Hematopoietic multipotent progenitor cell treated with erythropoietin and hydrocortisone succinate and interleukin-3 and kit ligand, for 4 days (in vitro differentiated cells): ENCODE measurements at places on chromosomes 7 and 10.

DNA sequence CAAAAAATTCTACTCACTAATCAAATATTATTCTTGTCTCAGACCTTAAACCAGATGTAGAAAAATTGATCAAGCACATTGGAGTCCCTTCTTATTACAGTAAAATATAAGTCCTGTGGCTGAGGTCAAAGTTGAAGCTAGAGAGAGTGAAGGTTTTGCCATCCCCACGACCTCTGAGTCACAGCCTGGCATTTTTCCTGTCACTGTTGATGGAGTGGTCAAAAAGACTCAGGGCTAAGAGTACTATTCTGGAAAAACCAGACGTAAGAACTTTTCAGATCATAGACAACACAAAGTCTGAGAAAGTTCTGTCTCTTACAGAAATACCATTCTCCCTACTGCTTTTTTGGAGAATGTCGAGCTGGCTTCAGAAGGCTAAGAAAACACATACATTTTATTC lies 323.7 kb upstream of the ANKRD30A start:
- no peak for DNase-seq

GRCh38 chr7:76512941-76513816 lies 2.8 kb downstream of the UPK3B start:
- DNase-seq, result peak; percentile 37

- no peak for DNase-seq
Measured at GRCh38 chr10:113292743-113293142, 260.1 kb upstream of the HABP2 start.

DNA sequence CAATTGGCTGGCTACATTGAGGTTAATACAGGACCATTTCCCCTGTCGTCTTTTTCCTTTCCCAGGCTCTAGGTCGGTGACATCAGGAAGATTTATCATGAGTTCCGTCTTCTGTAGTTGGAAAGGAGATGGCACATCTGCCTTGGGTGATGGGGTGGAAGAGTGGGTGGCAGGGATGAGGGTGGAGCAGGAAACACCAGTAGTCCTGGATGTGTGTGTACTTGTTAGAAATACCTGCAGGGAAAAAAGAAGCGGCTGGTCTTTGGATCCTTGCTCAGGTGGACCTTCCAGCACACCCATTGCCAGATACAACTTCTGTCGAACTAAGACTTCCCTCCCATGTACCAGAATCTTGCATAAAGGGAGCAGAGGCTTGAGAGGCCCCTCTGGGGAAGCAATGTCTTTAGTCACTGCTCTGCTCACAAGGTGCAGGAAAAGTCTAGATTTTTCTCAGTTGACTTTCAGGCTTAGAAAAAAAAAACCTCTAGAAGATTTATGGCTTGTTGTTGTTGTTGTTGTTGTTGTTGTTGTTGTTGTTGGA lies 516.8 kb upstream of the GALNT17 start:
- DNase-seq, result no peak

- DNase-seq, result no peak
Measured at GRCh38 chr7:30177965-30178364, 43.2 kb downstream of the MTURN start.

GRCh38 chr7:76206633-76207032 lies 4.9 kb downstream of the SRRM3 start:
- DNase-seq, result no peak

GRCh38 chr10:127069436-127069835 lies 127.0 kb downstream of the INSYN2A start:
- DNase-seq, result no peak

- DNase-seq, result no peak
Measured at GRCh38 chr7:89761173-89761572, 393.1 kb upstream of the STEAP1 start.

GRCh38 chr7:65827366-65827765 lies 45.5 kb upstream of the VKORC1L1 start:
- DNase-seq, result no peak

DNA sequence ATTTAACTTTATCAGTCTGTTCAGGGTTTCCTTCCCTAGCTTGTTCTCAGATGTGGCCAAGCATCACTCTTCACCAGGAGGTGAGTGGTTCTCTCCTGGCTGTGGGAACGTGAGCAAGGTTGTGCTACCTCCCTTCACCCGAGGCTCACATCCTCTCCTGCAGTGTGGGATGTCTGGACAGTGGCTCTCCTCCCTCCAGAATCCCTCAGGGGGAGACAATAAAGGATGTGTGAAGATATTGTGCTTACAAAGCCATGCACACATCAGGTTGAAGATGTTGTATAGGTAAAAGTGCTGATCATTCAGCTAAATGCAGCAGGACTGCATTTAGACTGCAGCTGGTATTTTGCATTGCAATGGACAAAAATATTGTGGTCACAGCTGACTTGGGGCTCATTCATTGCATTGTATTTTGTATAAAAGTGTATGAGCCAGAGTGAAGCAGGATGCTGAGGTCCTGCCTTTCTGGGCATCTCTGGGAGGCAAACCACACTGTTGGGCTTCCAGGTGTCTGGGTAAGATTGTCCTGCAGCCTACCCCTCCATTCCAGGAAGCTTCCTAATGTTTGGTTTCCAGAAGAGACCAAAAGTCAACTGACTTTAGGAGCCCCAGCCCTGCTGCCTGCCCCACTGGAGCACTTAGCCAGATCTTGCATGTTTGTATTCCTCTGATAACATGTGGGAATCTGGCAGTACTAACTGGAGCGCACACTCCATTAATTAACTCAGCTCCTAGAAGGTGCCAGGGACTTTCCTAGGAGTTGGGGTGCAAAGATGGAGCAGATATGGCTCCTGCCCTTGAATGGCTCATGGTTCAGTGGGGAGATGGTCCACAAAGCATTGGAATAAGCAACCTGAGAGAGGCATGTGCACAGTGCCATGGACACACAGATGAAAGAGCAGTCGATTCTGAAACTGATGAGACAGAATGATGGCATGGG lies 292.5 kb upstream of the ZNF32 start:
- DNase-seq, result no peak

GRCh38 chr7:104823177-104823576 lies 190.8 kb upstream of the KMT2E start:
- no peak for DNase-seq

DNA sequence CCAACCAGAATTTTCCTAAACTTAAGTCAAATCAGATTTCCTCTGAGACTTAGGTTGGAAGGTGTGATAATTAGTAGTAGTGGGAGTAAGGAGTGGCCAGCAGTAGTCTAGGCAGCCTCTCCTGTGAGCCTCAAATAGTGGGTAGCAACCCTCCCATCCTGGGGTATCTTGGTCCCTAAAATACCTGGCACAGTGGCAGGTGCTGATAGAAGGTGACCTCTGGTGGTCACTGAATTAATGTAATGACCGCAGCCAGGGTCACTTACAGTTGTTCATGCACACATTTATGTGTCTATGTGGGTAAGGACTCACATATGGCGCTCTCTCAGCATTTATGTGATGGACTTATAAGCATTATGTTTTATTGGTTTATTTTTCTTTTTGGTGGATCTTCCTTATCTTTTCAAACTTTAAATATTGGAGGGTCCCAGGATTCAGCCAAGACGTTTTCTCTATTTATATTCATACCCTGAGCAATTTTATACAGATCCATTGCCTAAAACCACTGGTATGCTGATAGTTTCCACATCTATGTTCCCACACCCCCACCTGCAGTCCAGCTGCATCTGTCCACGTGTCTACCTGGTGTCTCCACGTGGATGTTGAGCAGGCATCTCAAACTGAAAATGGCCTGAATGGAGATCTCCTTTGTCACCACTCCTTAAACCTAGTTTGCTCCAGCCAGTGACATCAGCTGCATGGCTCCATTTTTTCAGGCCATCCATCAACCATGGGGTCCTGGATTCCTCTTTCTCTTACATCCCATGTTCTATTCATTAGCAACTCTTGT lies 18.3 kb downstream of the BMPER start:
- DNase-seq, result no peak

DNA sequence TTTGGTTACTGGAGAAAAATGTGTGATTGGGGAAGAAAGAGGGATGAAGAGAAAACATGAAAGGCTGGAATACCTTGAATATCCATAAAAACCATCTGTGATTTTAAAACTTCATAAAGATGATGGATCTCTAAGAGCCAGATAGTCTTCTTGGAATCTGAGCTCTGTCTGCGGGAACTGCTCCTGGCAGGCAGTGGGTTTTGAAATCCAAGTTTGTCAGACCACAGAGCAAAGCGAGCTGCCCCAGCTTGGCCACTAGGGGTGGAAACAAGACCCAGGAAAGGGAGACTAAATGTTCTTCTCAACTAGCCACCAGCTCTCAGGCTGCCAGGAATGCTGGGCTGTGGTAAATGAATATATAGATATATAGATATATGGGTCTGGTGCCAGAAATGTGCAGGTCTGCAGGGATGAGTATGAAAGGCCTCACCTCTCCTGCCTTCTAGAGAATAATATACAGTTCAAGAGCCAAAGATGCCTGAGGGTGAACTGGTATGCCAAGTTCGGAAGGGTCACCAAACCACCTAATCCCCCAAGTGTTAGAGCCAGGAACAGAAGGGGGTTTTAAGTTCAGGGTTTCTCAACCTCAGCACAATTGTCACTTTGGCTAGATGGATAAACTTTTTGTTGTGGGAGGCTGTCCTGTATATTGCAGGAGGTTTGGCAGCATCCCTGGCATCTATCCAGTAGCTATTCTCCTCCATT lies 208.8 kb downstream of the KCNMA1 start:
- peak; percentile 36 for DNase-seq

DNA sequence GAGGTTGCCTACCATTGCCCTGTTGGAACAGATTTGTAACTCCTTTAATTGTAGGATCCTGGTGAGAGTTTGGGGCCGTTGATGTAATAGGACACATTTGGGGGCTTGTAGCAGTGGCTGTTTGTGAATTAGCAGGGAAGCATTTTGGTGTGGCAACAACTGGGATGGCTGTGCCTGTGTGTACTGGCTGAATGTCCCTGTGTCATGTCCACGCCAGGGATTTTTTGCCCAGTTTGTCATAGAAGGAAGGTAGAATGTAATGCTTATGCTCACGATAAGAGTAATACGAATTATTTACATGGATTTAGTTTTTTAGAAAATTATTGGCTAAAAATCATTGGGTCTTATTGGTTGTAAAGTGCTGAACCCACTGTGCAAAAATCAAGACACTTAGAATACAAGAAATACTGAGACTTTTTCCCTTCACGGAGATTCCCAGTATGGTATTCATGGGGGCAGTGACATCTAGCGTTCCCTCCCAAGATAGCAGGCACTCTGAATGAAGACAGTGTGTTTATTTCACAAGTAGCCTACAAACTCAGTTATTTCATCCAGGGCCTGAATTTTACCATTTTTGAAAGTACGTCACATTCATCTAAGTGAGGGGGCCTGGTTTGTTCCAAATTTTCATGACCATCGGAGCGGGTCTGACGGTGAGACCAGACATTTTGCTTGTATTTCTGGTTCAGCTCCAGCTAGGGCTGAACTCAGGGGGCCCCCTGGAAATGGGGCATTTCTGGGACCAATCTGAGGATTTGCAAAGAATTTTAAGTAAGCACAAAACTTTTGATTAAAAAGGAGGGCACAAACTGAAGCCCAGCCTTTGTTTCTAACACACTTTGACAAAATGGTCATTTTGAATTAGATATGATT lies 74.7 kb downstream of the CACNB2 start:
- peak; percentile 75 for DNase-seq

- DNase-seq, result no peak
Measured at GRCh38 chr10:49329146-49329505, 30.2 kb downstream of the C10orf71 start.

GRCh38 chr7:158975526-158976467 lies 119.4 kb downstream of the DYNC2I1 start:
- DNase-seq, result peak; percentile 22

DNA sequence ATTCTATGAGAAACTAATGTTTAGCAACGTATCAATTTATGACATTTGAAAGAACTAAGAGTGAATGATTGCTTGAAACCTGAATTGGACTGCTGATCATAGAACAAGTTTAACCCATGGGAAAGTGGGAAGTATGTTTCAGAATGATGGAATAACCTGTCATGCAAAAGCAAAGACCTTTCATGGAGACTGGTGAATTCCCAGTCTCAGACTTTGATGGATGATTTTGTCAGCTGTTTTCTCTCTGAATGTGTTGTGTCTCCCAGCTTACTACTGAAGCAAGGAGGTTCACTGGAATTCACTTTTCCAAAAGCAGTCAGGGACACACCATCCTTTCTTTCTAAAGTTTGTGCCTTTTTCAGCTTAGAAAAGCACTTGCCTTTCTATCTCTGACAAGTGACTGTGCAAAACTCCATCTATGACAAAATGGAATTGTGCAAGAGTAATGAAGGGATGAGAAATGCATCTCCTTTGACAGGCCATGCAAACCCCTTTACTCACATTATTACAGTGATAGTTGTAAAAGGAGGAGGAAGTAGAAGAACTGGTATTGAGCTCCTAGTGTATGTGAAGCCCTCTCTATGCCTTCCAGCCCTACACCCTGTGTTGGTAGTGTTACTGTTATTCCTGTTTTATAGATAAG lies 176.1 kb downstream of the PRKG1 start:
- peak; percentile 48 for DNase-seq

GRCh38 chr10:130300608-130301020 lies 164.4 kb downstream of the GLRX3 start:
- DNase-seq, result peak; percentile 67

GRCh38 chr10:2798336-2799022 lies 268.9 kb upstream of the PFKP start:
- DNase-seq, result no peak

GRCh38 chr10:31953080-31953479 lies 24.4 kb upstream of the ARHGAP12 start:
- no peak for DNase-seq

DNA sequence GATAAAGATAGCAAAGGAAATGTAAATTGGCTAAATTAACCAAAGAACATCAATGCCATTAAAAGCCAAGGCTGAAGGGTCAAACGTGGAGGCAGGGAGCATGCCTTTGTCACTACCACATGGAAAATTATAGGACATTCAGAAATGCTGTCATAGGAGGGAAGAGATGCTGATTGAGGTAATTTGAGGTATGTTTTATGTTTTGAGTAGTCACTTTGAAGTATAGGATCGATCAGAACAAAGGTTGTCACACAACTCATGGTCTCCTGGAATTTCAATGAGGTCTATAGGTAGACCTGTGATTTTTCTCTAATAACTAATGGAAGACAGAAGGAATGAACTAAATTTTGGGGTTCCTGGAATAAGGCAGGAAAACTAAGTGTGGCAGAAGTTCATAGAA lies 149.8 kb downstream of the SEMA3A start:
- no peak for DNase-seq

GRCh38 chr7:149191851-149192250 lies 3.5 kb upstream of the ZNF282 start:
- no peak for DNase-seq

DNA sequence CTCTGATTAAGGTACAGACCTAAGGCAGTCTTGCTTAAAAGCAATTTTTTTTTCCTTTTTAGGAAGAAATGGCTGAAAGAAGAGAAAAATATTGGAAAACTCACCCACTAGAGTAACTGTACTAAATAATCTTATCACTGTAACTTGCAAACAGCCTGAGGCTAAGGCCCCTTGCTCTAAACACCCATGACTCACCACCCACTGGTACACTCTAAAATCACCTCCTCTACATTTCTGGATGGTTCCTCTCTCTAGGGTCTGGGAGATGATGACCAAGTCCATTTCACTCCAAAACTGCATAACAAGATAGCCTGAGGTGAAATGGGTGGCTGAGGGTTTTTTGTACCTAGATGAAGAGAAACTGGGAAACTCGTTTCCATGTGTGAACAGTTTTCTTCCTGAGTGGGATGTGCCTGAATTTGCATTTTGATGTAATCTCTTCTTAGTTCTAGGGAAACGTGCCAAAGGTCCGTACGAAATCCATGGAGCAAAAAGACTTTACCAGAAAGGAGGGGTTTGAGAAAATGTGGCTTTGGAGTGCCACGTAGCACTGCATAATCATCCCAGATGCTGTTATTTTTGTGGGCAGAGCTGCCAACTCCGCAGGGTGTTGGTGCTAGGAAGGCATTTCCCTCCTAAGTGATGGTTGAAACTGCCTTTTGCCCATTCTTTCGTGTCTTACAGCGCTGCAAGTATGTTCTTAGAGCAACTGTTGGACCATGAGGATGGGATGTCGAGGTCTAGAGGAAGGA lies 113.5 kb upstream of the C10orf90 start:
- no peak for DNase-seq
